NCI-H460 (cell line): ENCODE measurements at places on chromosomes 3 and 15. TPM values are rescaled to one million over a fixed set of nuclear protein-coding genes. Genes with fewer than 3 reads are reported as not detected.

The PTX3 gene
- 16.1 and 23.8 TPM in 2 replicates for total RNA-seq

The PPIP5K1 gene
- 10.7 and 12.7 TPM in 2 replicates for total RNA-seq

The IQCF5 gene
- not detected in 2 replicates for total RNA-seq

The PLOD2 gene
- total RNA-seq, result 36.0 and 39.5 TPM in 2 replicates

DNA sequence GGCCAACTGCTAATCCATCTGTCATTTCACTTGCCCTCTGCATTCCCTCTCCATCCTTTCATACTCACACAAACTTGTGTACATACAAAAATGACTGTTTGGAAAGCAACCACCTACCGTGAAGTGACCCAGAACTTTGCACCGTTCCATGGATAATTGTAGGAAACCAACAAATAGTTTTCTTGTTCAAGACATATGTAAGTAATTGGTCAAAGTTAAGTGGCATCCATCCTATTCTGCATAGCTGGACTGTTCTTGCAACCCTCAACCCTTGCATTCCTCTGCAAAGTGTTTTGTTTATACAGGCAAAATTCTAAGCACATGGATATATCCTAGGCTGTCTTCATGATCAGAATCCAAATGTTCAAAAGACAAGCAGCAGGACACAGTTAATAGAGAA is 592.5 kb downstream of the MECOM start:
- no peak for DNase-seq

DNA sequence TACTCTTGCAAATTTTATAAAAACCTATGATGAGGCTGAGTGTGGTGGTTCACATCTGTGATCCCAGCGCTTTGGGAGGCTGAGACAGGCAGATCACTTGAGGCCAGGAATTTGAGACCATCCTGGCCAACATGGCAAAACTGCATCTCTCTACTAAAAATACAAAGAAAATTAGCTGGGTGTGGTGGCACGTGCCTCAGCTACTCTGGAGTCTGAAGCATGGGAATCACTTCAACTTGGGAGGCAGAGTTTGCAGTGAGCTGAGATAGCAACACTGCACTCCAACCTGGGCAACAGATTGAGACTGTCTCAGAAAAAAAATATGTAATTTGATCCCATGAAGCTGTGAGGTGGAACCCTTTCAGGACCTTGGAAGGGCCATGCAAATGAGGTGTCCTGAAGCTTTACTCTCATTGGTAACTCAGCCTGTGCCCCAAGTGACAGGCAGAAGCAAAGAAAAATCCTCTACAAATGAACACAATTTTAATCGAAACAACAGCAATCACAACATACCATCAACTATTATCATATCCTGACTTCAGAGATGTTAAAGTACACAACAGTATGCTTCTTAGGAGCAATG is 84.6 kb upstream of the CDV3 start:
- peak; percentile 43 for DNase-seq

GRCh38 chr15:44676676-44677075 is 13.2 kb upstream of the SPG11 start:
- no peak for DNase-seq

- no peak for DNase-seq
These were observed 498.5 kb upstream of the GBE1 start for GRCh38 chr3:82259994-82260393.

- no peak for DNase-seq
These were observed 542 bp downstream of the INKA1 start for GRCh38 chr3:49803465-49804140.

DNA sequence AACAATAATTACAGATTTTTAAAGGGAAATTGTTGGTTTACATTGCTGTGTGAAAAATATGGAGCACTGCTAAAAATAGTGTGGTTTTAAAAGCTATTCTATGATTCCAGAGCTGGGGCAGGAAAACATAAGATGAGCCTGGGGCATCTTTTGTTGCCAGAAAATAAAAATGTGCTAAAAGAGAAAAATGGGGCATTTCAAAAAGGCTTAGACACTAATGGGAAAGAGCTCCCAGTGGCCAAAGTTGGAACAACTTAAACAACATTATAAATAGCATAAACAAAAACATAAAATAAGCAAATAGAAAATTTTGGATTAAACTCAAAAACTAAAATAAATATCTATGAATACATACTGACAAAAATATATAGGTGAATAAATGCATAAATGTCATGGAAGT is 478.9 kb downstream of the NLGN1 start:
- DNase-seq, result no peak

- no peak for DNase-seq
These were observed 14.0 kb upstream of the LARP6 start for GRCh38 chr15:70867911-70868467.

DNA sequence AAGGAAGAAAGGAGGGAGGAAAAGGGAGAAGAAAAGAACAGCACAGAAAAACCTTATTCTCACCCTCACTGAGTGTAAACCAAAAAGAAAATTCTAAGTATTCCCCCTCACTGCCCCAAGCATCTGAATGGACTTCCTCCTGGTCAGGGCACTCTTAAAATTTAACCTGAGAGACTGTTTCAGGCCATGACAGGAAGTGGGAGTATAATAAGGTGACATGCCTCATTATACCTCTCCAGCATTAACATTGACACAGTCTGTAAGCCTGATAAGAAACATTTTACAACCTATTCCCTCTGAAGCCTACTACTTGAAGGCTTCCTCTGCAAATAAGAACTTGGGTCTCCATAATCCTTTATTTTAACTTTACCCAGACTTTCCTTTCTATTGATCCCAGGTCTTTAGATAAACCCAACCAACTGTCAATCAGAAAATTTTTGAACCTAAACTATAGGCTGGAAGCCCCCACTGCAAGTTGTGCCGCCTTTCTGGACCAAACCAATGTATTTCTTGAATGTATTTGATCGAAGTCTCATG is 41.7 kb downstream of the SLCO2A1 start:
- DNase-seq, result no peak

DNA sequence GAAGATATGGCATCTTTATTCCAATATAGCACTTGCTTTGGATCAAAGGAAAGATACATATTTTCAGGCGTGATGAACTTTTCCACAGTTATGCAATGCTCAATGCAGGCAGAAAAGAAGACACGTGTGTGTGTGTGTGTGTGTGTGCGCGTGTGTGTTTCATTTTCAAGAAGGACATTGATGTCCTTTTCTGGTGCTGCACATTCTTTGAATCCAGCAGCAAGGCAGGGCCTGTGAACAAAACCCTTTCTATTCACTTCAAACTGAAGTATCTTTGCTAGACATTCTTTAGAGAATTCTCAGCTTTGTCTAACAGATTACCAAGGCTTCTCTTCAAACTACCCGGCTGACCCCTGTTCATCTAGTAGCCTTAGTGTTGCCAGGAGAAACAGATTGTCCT is 124.6 kb downstream of the CD47 start:
- no peak for DNase-seq

GRCh38 chr15:56394909-56395308 is 29.7 kb downstream of the TEX9 start:
- DNase-seq, result no peak

- DNase-seq, result no peak
These were observed 36.9 kb downstream of the RBPMS2 start for GRCh38 chr15:64738226-64739095.

DNA sequence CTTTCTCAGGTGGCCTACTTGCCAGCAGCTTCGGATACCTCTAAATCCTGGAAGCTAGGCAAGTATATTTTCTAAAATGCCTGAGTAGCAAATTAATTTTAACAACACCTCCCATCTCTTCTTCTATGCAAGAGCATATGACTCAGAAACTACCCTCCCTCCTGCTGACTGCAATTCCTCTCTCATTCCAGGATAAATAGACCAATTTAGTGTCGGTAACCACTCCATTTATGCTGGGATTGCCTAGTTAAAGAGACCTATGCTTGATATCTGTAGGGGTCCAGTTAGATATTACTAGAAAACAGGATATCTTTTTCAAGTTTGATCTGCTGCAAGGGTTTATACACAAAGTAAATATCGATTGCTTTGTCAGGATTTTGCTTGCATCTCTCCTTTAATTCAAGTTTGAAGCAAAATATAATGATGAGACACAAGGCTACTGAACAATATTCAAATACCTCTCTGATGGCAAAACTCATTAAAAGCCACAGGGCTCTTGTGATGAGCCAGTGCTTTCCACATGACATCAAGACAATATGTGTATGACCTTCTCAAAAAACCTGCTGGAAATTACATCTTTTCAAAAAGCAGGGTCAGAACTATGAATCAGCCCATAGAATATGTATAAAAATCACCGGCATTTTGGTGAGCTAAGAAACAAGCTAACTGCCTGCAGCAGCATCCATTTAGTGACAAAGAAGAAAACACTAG is 491.6 kb upstream of the NECTIN3 start:
- DNase-seq, result no peak

DNA sequence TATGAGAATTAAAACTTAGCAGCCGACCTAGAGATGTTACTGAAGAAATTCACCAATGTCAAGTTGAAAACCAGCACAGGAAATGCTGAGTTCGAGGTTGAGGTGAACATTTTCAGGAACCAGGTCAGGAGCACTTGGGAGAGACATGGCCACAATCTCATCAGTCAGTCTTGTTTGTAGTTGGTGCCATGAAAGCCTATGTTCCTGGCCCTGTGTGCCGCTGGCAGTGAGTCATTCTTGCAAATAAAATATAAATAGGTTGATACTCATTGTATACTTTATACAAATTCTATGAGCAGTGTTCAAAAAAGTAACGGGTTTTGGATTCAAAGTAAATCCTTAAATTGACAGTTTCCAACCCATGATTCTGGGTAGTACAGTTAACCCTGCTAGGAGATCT is 1.5 kb upstream of the FSIP1 start:
- DNase-seq, result no peak
